ENCODE measurements at places on chromosomes 13 and 19. TPM values are rescaled to one million over a fixed set of nuclear protein-coding genes. Genes with fewer than 3 reads are reported as not detected.
A peak's percentile ranks its signal among the peaks of the same experiment; 100 is the strongest.

DNA sequence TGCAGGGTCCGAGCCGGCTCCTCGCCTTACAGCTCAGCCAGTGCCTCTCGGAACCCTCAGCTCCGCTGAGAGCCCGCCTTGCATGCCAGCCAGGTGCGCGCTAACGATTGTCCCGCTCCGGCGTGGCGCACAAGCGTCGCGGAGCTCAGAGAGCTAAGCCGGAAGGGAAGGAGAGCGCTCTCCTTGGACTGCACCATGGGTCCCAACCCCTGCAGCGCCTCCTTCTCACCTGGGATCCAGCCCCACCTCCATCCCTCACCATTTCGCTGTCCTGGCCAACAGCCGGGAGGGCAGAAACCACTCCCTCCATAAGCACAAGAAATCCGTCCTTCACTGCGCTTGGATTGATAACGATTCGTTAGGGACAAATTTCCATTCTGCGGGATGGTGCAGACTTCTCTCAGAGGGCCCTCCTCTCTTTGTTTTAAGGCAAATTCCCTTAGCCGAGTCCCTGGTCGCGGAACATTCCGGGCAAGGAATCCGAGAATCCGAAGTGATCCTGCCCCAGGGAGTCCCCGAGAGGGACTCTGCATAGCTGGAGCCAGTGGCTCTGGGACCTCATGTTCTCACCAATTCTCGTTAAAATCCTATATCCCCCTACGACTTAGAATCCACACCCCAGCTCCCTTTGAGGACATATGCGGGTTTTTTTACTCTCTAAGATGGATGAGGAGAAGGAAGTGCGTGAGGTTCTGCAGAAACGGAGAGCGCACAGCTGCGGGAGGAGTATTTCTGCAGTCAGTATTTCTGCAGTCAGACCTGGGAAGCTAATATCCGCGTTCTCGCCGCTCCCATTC is 2.8 kb downstream of the GSX1 start:
- peaks cover 37% of the 10 kb centered on the region for H3K27me3 ChIP-seq
- no peaks in the 10 kb centered on the region for H3K36me3 ChIP-seq
- H3K4me1 ChIP-seq: peaks cover 12% of the 10 kb centered on the region
- no peak for DNase-seq
- no peak overlapping the region for H3K27ac ChIP-seq

DNA sequence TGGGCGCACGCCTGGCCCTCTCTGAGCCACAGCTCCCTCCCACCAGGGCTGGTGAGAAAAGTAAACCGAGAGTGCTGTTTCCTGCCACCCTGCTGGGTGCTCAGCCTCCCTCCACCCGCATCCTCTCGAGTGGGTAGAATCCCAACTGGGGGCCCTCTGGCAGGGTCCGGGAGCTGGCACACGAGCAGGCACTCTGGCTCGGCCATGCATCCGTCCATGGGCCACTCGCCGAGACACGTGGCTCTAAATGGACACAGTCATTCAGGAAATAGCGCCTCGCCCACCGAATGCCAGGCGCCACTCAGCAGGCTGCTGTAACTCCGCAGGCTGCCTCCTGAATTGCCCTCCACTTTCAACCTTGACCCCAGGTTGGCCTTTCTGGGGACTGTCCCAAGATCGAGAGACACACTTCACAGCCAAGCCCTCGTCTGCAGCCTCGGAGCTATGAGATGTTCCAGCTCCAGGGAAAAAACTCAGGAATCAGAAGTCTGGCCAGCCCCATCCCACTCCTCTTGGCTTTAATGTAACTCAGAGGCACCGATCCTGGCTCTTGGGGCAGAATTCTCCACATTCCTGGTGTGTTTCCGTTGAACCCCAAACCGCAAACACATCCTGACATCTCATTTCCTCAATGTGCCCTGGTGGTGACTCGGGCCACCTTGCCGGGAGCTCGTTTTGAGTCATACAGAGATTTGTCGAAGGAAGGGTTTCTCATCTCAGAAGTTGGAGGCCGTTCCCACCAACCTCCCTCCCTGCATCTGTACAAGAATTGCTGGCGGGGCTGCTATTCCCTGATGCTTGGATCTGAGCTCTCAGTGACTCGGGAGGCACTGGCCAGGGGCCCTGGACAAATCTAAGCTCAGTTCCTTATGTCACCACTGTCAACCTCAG is 14.1 kb downstream of the KLF2 start:
- H3K27ac ChIP-seq: peak overlapping the region; percentile 19
- no peak for DNase-seq
- H3K27me3 ChIP-seq: no peaks in the 10 kb centered on the region
- H3K4me1 ChIP-seq: no peaks in the 10 kb centered on the region
- H3K4me3 ChIP-seq: no peak overlapping the region
- no peaks in the 10 kb centered on the region for H3K36me3 ChIP-seq

- no peak overlapping the region for H3K4me3 ChIP-seq
- H3K36me3 ChIP-seq: no peaks in the 10 kb centered on the region
- no peak for DNase-seq
- no peak overlapping the region for H3K27ac ChIP-seq
- H3K4me1 ChIP-seq: no peaks in the 10 kb centered on the region
- H3K27me3 ChIP-seq: no peaks in the 10 kb centered on the region
These were observed 1234.7 kb downstream of the SLITRK1 start for GRCh38 chr13:82647540-82647939.

DNA sequence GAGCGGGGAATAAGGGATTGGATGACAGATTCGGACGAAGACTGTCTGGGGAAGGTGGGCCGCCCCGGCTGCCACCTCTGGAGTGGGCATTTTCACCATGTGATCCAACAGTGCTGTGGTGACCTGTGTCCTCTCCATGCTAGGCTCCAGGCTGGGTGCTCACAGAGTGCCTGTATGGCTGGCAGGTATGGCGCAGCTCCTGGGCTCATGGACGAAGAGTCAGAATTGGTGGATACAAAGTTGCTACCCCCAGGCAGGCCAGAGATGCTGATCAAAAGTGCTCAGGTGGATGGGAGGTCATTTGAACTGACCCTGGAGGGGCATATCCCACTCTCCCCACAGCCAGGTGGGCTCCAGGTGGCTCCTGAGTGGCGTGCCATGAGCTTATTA is 111.3 kb upstream of the UQCRFS1 start:
- H3K27me3 ChIP-seq: peaks cover 6% of the 10 kb centered on the region
- no peak overlapping the region for H3K4me3 ChIP-seq
- DNase-seq: peak; percentile 22
- H3K4me1 ChIP-seq: no peaks in the 10 kb centered on the region
- H3K27ac ChIP-seq: no peak overlapping the region
- H3K36me3 ChIP-seq: no peaks in the 10 kb centered on the region

DNA sequence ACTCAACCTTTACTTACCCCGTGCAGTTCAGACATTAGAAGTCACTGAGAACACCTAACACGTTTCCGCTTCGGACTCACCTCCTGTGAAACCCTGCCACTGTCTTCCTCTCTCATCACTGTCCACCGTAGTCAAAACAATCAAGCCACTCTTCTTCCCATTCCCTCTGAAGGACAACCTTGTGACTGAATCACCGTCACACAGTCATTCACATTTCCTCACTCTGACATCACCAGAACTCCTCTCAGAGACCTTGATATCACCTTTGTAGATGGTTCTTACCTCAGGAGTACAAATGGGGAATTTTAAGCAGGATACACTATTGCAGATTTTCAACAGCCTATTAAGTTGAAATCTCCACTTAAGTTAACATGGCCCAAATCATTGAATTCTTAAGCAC is 1.3 kb upstream of the KBTBD6 start:
- no peaks in the 10 kb centered on the region for H3K36me3 ChIP-seq
- H3K4me1 ChIP-seq: peaks cover 17% of the 10 kb centered on the region
- H3K27ac ChIP-seq: no peak overlapping the region
- H3K4me3 ChIP-seq: no peak overlapping the region
- H3K27me3 ChIP-seq: no peaks in the 10 kb centered on the region

- H3K36me3 ChIP-seq: peaks cover 3% of the 10 kb centered on the region
- H3K4me1 ChIP-seq: peaks cover 25% of the 10 kb centered on the region
- peak overlapping the region; percentile 44 for H3K27ac ChIP-seq
- no peaks in the 10 kb centered on the region for H3K27me3 ChIP-seq
These were observed 18.6 kb upstream of the TIMM44 start for GRCh38 chr19:7961920-7962626.

GRCh38 chr19:18304208-18304457 is 18.7 kb downstream of the LSM4 start:
- H3K4me1 ChIP-seq: peaks cover 34% of the 10 kb centered on the region
- no peak overlapping the region for H3K4me3 ChIP-seq
- no peaks in the 10 kb centered on the region for H3K27me3 ChIP-seq

DNA sequence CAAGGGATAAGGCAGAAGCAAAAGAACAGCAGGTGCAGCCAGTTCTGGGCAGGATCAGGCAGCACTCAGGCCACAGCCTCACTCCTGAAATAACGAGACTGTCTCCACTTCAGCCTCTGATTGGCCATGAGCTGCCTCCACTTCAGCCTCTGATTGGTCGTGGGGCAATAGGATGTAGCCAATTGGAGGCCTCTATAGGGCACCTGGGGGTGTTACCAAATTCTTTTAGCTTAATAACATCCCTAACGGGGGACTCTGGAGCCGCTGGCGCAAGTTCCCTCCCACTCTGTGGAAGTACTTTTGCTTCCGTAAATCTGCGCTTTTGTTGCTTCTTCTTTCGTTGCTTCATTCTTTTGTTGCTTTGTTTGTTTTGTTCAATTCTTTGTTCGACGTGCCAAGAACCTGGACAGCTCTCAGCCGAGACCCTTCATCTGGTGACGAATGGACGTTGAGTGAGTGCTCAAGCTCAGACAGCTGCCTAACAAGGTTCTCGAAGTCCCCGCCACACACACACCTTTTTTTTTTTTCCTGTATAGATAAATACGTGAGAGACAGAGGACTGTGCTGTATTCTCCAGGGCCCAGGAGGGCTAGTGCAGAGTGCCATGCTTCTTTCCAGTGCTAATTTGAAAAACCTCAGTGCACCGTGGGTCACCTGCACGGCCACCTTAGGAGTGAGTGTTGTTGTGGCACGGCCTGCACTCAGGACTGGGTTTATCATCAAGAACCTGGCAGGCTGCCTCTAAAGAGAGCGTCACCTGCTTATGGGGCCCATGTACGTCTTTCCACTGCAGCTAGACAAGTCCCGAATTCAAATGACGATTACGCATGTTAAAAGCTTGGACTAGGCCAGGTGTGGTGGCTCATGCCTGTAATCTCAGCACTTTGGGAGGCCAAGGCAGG is 32.0 kb upstream of the TUBGCP3 start:
- no peak overlapping the region for H3K4me3 ChIP-seq
- no peak for DNase-seq
- no peaks in the 10 kb centered on the region for H3K36me3 ChIP-seq

- H3K27me3 ChIP-seq: peaks cover 3% of the 10 kb centered on the region
- no peaks in the 10 kb centered on the region for H3K36me3 ChIP-seq
- no peak for DNase-seq
- H3K27ac ChIP-seq: no peak overlapping the region
- H3K4me1 ChIP-seq: no peaks in the 10 kb centered on the region
- no peak overlapping the region for H3K4me3 ChIP-seq
These were observed 378.5 kb downstream of the LMO7 start for GRCh38 chr13:76014406-76015318.

The KLK4 gene
- not detected for polyA plus RNA-seq

Measured in liver (tissue), 10 donors.